Progenitor cell of endocrine pancreas (in vitro differentiated cells): ENCODE measurements at places on chromosomes 12 and 14.

- DNase-seq, result no peak
These were observed 138.6 kb downstream of the TPH2 start for GRCh38 chr12:72077111-72077820.

- DNase-seq, result no peak
These were observed 12.2 kb upstream of the TUBA1A start for GRCh38 chr12:49200919-49201594.

- no peak for DNase-seq
These were observed 66.7 kb upstream of the FRMD6 start for GRCh38 chr14:51585055-51585454.

- no peak for DNase-seq
These were observed 23.2 kb downstream of the HSPB8 start for GRCh38 chr12:119201789-119202543.

GRCh38 chr14:62943202-62943601, 102.1 kb downstream of the KCNH5 start:
- DNase-seq, result no peak

GRCh38 chr14:62081012-62081612, 318.9 kb downstream of the SNAPC1 start:
- DNase-seq, result no peak

GRCh38 chr14:92926931-92927330, 4.0 kb downstream of the CHGA start:
- no peak for DNase-seq
